Fibroblast of lung (primary cell): ENCODE measurements at places on chromosomes 3 and 15. TPM values are rescaled to one million over a fixed set of nuclear protein-coding genes. Genes with fewer than 3 reads are reported as not detected.

The GNAT1 gene
- not detected in 2 replicates for total RNA-seq

The CLEC3B gene
- total RNA-seq: 20.0 and 56.3 TPM in 2 replicates

The LRTM1 gene
- total RNA-seq: not detected in 2 replicates

The PLA2G4D gene
- total RNA-seq: not detected in 2 replicates

The ANAPC13 gene
- total RNA-seq: 91.7 and 93.3 TPM in 2 replicates

The WNT5A gene
- 52.6 and 117 TPM in 2 replicates for total RNA-seq

The SLC51B gene
- 0.51 and 0.66 TPM in 2 replicates for total RNA-seq

The ADIPOQ gene
- not detected in 2 replicates for total RNA-seq

The CPOX gene
- 24.1 and 25.1 TPM in 2 replicates for total RNA-seq

The MCF2L2 gene
- total RNA-seq: under 0.01 TPM in 2 replicates

The BFSP2 gene
- not detected in 2 replicates for total RNA-seq

The SLCO3A1 gene
- total RNA-seq: 7.7 and 8.1 TPM in 2 replicates

The CLN6 gene
- 5.6 and 6.2 TPM in 2 replicates for total RNA-seq

The MYLK gene
- 740 and 941 TPM in 2 replicates for total RNA-seq

The RAP2B gene
- total RNA-seq: 24.4 and 27.1 TPM in 2 replicates

The EBLN2 gene
- 3.0 and 3.1 TPM in 2 replicates for total RNA-seq

The ZNF385D gene
- total RNA-seq: 0.77 and 0.83 TPM in 2 replicates

The CCDC54 gene
- not detected in 2 replicates for total RNA-seq

The ADAMTS7 gene
- 5.1 and 7.9 TPM in 2 replicates for total RNA-seq

The SQOR gene
- 105 and 129 TPM in 2 replicates for total RNA-seq

The GOLGA8M gene
- total RNA-seq: 0.26 and 1.2 TPM in 2 replicates

The PLAAT1 gene
- not detected in 2 replicates for total RNA-seq

The CMTM6 gene
- total RNA-seq: 72.4 and 74.1 TPM in 2 replicates

The LRRC34 gene
- total RNA-seq: 1.8 and 2.0 TPM in 2 replicates

The CHRNA5 gene
- under 0.01 and 0.17 TPM in 2 replicates for total RNA-seq

The TMEM207 gene
- not detected in 2 replicates for total RNA-seq

The TMEM40 gene
- total RNA-seq: under 0.01 TPM in 1 of 2 replicates, not detected in the other

The SPTSSB gene
- under 0.01 TPM in 1 of 2 replicates, not detected in the other for total RNA-seq

The IL16 gene
- 3.1 and 5.0 TPM in 2 replicates for total RNA-seq

The OIP5 gene
- 0.26 and 2.0 TPM in 2 replicates for total RNA-seq

The C3orf49 gene
- not detected in 2 replicates for total RNA-seq

The TTLL13 gene
- total RNA-seq: under 0.01 TPM in 1 of 2 replicates, not detected in the other

The AQP9 gene
- total RNA-seq: not detected in 2 replicates

The MTMR10 gene
- total RNA-seq: 13.6 and 17.3 TPM in 2 replicates
